NAMALWA (cell line): ENCODE measurements at places on chromosomes 4 and X.
A peak's percentile ranks its signal among the peaks of the same experiment; 100 is the strongest.

DNA sequence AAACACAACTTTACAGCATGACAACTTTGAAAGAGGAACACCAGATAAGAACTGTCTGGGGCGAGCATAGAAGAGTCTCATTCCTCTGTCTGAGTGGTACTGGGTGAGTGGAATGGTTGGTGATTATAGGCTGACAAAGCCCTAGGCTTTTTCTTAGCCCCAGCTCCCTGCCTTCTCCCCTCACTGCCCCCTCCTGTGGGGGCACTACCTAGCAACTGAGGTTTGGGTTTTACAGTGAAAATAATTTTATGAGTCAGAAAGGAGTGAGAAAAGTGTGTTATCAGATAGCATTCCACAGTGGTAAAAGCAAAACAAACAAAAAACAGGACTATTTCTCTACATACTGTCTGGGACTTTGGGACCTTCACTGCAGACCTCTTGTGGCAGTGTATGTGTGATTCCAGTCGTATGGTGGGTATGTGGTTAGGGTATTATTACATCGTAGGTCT lies 10.5 kb upstream of the TMEM165 start:
- DNase-seq, result no peak

- DNase-seq, result no peak
These were observed 14.8 kb downstream of the HELT start for GRCh38 chr4:185033072-185033471.

- DNase-seq, result no peak
These were observed 48.4 kb downstream of the TBC1D14 start for GRCh38 chr4:6957994-6958393.

- DNase-seq, result no peak
These were observed at the start of gene GRIA2 for GRCh38 chr4:157220371-157220881. TSS of gene GRIA2 (plus strand) at chr4:157220728. CDS start at chr4:157221043, 315 bp downstream.

DNA sequence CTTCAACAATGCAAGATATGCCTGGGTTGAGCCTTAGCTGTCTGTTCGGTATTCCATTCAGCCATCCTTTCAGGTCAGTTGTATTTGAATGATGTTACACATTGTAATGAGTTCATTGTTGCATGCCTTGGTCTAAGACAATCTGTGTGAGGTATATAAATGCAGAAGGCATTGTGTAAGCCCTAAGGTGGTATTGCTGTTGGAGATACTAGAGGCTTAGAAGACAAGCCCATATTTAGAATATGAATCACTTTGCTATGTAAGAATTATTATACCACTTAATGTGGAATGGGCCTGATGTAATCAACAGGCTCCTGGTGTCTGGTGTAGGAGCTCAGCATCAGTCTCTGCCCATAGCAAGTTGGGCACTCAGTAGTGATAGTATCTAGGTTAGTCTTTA lies 473.4 kb upstream of the GNPDA2 start:
- DNase-seq, result no peak

- DNase-seq, result peak; percentile 63
These were observed 56.0 kb downstream of the SPRY1 start for GRCh38 chr4:123452616-123453015.

GRCh38 chr4:168831919-168832762 lies 177.9 kb downstream of the CBR4 start:
- DNase-seq, result peak; percentile 59

DNA sequence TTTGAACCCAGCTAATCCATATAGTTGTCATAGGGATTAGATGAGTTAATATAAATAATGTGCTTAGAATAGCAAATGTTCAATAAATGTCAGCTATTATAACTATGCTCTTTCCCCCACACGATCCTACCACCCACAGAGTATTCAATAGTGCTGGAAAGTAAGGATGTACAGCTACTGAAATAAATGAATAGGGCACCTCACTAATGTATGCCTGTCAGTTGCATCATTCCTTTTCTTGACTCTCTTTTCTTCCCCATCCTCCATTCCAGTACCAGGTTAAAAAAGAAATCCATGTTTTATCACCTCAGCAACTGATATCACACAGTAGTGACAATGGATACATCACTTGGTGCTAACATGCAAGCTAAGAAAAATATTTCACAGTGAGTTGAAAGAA lies 42.8 kb upstream of the GPM6B start:
- DNase-seq, result no peak

- no peak for DNase-seq
These were observed 258.8 kb upstream of the GNPDA2 start for GRCh38 chr4:44985152-44985551.

DNA sequence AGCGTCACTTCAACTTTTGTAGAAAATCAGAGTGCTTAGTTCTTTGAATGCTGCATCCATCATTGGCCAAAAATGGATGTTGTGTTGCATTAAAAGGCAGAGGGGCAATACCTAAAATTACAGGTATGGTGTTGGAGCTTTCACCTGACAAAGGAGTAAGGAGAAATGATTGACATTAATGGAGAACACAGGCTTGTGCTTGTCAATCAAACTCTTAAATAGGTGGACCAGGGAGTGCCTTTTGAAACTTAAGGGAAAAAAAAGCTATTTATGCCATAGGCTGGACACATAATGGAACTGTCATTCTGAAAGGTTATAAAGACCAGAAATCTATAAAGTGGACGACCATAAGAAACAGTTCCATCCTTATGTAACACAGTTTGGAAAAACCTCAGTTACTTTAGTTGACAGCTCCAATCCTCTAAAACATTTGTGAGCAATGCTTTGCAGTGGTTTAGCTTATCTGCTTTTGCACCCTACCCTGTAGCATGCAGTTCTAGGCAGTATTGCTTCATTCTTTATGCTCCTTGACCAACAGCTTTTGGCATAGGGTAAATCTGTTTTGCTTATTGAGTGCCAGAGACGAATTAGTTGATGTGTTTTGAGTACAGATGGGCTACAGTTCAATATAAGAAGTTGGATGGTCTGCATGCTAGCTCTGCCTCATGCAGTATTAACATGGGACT lies 2.4 kb downstream of the HADH start:
- peak; percentile 44 for DNase-seq

- DNase-seq, result no peak
These were observed 4.6 kb downstream of the PNMA5 start for GRCh38 chrX:152989292-152989658.

DNA sequence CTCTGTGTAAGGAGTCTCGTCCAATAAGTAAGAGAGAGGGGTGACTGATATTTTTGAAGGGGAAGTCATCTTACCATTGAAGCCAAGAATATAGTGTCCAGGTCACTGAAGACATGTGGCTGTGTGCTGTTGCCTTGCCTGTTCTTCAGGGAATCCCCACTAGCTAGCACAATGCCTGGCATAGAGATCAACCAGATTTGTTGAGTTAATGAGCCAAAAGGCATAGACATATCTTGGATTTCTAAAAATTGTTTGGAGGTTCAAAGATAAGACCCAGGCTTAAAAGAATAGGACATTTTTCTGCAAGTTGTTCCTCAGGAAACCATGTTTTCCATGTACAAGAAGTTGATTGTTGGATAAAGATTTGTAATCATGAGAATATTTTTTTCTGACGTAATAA lies 119.3 kb upstream of the DKK2 start:
- no peak for DNase-seq

GRCh38 chr4:37385424-37385823 lies 140.9 kb downstream of the NWD2 start:
- peak; percentile 11 for DNase-seq

DNA sequence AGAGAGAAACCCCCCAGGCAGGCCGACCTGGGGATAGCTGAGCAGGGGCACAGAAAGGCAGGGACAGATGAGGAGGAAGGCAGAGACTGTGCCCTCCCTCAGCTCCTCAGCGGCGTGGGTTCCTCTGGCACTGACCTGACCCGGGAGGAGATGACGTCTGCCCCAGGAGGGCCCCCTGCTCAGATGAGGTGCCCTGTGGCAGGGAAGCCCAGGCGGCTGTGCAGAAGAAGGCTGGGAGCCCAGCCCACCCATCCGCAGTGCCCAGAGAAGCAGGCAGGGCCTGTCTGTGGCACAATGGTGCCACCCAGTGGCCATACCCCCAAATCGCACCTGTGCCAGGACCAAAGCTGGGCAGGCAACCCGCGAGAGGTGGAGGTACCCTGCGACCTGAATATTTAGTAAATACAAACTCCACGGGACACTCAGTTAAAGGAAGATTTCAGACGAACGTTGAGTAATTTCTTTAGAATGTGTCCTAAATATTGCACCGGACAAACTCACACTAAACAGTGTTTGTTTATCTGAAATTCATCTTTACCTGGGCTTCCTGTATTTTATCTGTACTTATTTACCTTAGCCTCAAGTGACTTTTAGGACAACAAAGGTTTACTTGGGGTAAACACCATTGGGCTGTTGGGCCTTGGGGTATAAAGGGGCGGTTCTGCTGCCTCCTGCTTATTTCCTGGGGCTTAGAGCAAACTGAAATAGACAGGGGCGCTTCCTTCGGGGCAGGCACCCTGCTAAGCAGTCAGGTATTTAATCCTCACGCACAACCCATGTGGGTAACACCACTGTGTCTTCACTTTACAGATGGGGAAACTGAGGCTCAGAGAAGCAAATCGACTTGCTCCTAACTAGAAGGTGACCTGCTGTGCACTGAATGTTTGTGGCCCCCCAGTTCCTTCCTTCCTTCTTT lies 46.5 kb upstream of the HMX1 start:
- peak; percentile 82 for DNase-seq

GRCh38 chr4:173001571-173001970 lies 167.0 kb upstream of the GALNT7 start:
- DNase-seq, result no peak

- no peak for DNase-seq
These were observed 190.3 kb upstream of the NR3C2 start for GRCh38 chr4:148632476-148632875.

DNA sequence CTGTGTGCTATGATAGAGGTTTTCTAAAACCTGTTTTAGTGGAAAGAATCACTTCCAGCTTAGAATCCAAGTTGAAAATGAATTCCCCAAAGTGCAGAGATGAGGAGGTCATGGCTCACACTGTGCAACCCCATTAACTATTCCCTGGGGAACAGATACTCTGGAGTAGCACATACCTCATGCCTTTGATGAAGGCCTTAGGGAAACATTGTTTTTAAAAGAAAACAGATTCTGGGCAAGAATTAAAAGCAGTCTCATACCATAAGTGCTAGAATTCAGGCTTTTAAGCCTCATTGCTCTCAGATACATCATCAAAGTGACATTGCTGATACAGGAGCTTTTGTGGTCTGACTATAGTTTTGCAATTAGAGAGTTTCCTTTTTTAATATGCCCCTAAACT lies 115.1 kb downstream of the NDST4 start:
- no peak for DNase-seq

DNA sequence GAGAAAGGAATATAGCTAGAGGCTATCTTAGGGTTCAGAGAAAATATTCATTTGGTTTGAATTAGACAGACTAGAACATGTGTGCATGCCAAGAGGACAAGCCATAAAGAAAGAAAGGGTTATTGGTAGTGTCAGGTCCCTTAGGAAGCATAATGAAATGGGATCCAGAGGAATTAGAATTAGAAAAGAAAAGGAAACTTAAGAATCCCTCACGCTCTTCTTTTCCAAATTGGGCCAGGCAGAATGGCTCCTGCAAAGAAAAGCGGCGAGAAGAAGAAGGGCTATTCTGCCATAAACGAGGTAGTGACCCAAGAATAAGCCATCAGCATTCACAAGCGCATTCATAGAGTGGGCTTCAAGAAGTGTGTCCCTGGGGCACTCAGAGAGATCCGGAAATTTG lies 4.9 kb upstream of the ABCG2 start:
- no peak for DNase-seq

- DNase-seq, result no peak
These were observed 37.3 kb downstream of the ARHGAP6 start for GRCh38 chrX:11628399-11628798.

DNA sequence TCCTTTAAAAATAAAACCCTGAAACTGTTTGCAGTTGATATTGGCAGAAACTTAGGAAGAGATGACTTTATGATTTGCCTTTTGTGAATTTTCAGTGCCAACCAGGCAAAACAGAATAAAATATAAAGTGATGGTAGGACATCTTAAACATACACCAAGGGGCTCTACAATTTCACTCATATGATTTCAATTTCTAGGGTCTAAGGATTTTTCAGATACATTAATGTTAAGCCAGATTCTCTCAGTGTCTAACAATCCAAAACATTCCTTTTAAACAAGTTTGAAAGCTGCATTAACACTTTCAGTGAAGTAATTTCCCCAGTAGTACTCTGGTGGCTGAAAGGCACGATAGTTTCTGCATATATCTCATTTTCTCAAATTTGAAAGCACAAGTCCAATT lies 1262.0 kb upstream of the ADGRL3 start:
- no peak for DNase-seq

GRCh38 chr4:185833055-185833598 lies 21.1 kb upstream of the SORBS2 start:
- no peak for DNase-seq
